NCI-H524 (cell line): ENCODE measurements at places on chromosomes 11 and 22.

GRCh38 chr11:97856666-97857065, 1164.1 kb upstream of the CNTN5 start:
- DNase-seq = no peak

DNA sequence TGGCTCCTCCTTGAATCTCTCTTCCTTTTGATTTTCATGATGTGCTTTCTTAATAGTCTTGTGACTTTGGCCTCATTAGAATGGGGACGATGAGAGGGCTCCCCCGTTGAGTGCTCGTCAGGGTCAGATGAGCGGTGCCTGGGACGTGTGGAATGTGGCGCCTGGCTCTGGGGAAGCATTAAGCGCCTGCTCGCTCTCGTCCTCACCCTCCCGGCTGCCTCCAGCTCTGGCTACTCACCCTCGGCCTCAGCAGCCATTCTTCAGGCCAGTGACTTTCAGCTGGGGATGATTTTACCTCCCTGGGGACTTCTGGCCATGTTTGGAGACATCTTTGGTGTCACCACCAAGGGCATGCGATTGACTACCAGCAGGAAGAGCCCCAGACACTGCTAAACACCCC, 69.7 kb downstream of the RPS6KA4 start:
- DNase-seq = no peak

- no peak for DNase-seq
Measured at GRCh38 chr22:27164781-27165503, 507.6 kb downstream of the MIAT start.

GRCh38 chr11:131154351-131154750, 216.1 kb upstream of the NTM start:
- DNase-seq = no peak

- no peak for DNase-seq
Measured at GRCh38 chr11:121802542-121802941, 313.5 kb downstream of the BLID start.

DNA sequence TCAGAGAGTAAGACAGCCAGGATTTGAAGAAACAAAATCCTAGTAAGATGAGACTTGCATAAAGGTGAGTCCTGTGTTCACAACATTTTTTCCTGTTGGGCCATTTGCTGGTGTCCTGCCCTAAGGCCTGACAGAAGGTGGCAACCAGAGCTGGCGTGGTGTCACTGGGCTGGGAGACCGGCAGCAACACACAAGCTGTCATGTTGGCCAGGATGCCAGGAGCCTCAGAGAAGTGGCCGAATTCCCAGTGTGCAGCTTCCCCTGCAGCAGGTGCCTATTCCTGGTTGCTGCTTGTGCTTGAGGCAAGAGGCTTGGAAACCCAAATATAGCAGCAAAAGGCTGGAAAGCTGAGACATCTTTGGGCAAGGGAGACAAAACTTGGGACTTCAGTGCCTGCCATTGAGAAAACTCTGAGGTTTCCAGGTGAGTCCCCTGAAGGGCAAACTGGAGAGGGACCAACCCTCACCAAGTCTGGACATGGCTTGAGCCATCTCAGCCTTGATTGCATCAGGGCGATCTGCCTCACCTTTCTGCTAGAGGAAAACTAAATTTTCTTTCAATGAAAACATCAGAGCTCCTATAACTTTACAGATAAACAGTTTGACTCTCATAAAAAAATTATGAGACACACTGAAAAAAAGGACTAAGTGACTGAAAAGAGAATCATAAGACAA, 25.9 kb downstream of the ALG12 start:
- DNase-seq = no peak

DNA sequence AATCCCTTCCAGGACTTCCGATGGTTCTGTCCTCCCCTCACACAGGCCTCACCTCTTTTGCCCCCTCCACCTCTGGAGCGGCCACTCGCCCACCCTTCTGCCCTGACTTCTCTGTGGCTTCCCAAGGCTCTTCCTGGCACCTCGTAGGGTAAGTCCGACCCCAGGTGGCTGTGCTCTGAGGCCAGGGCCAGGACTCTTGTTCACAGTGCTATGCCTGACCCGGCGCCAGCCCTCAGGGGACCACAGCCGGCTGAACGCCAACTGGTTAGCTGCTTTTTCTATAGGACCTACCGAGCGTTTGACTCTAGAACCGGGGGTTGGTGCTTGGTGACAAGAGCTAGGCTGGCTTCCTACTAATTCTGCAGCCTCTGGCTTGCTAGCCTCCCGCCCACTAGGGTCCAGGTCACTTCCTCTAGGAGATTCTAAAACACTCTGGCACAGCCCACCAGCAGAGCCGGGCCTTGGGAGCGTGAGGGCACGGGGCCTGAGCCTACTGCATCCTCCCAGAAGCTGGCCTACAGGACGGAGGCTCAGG, 28.4 kb upstream of the KCNQ1OT1 start:
- DNase-seq = no peak

DNA sequence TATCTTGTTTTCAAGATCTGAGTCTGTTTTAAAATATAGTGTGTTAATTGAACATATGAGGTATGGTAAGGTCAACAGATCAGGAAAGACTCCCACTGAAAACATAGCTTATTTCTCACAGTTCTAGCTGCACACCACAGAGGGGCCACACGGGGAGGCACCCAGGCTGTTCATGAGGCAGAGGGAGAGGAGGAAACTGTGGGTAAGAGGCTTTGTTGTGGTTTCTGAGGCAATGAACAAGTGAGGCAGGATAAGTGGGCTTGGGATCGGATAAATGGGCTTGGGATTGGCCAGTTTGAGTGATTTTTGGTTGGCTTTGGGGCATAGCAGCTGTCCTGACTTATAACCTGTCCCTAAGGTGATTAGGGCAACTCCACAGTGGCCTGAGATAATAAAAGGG, 242.1 kb downstream of the LUZP2 start:
- DNase-seq = no peak

GRCh38 chr11:75346912-75347647, 4.4 kb downstream of the ARRB1 start:
- DNase-seq = peak; percentile 73

- DNase-seq = peak; percentile 70
Measured at GRCh38 chr11:115324581-115325432, 179.4 kb downstream of the CADM1 start.

DNA sequence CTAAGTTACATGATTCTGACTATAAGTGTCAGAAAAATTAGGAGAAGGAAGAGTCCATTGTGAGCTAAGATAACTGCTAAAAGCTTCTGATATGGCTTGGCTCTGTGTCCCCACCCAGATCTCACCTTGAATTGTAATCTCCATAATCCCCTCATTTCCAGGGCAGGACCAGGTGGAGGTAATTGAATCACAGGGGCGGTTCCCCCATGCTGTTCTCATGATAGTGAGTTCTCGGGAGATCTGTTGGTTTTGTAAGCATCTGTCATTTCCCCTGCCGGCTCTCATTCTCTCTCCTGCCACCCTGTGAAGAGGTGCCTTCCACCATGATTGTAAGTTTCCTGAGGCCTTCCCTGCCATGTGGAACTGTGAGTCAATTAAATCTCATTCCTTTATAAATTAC, 230.2 kb downstream of the OPCML start:
- no peak for DNase-seq

DNA sequence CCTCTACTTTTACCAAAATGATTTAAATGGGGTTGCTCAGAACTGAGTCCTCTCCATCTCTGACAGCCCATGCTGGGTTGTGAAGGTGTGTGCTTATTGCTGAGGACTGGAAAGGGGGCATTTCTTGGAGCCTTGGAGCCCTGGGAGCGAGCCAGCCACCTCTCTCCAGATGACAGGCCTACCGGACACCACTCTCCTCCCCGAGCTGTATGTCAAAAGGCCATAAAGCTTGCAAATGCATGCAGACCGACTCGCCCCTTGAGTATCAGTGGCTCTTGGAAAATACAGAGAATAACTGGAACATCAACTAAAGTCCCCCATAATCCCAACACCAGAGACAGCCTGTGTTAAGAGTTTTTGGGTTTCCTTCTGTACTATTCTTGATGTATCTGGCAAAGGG, 67.9 kb upstream of the PITPNB start:
- no peak for DNase-seq

- no peak for DNase-seq
Measured at GRCh38 chr11:65165410-65166317, 4.4 kb upstream of the SPDYC start.

DNA sequence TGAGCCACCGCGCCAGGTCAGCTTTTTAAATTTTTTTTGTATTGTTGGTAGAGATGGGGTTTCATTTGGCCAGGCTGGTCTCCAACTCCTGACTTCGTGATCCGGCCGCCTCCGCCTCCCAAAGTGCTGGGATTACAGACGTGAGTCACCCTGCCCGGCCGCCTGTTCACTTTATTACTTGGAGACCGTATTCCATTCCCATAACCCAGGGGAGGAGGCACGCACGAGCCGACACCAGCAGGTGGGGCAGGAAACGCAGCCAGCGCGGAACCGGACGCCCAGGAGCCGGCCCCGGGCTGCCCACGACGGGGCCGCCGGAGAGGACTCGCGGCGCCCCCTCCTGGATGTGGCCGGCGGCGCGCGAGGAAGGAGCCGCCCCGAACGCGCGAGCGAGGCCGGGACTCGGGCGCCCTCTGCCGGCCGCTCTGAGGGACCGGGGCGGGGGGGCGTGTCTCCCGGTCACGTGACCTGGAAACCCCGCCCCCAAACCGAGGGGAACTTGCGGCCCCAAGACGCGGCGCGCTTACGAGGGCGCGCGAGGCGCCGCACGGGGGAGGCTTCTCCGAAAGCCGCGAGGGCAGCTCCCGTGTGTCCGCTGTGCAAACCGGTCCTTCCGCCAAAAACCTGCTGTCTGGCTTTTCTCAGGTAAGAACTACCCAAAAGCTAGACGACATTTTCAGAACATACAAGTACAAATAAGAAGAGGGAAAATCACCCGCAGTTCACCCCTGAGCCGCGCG, 11.6 kb upstream of the RNH1 start:
- peak; percentile 80 for DNase-seq

- DNase-seq = no peak
Measured at GRCh38 chr22:33537059-33537458, 383.2 kb downstream of the LARGE1 start.

GRCh38 chr11:17494019-17494418, 17.4 kb upstream of the ABCC8 start:
- DNase-seq = no peak

GRCh38 chr11:92886243-92886905, 83.1 kb upstream of the MTNR1B start:
- DNase-seq = peak; percentile 35

DNA sequence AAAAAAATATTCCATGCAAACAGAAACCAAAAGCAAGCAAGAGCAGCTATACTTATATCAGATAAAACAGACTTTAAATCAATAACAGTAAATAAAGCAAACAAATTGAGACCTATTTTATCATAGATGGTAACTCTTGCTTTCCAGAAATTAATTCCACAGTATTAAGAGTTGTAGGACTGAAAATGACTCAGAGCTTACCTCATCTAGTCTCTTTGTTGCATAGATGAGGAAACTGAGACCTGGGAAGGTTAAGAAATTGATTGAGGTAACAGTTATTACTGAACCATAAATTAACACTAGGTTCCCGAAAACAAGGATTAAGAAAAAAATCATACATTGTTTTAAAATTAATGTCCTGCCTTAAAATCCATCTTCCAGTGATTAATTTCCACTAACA, 123.8 kb downstream of the PLEKHA7 start:
- DNase-seq = no peak

- DNase-seq = peak; percentile 37
Measured at GRCh38 chr22:39940757-39941305, 19.4 kb upstream of the TMA7B start.

DNA sequence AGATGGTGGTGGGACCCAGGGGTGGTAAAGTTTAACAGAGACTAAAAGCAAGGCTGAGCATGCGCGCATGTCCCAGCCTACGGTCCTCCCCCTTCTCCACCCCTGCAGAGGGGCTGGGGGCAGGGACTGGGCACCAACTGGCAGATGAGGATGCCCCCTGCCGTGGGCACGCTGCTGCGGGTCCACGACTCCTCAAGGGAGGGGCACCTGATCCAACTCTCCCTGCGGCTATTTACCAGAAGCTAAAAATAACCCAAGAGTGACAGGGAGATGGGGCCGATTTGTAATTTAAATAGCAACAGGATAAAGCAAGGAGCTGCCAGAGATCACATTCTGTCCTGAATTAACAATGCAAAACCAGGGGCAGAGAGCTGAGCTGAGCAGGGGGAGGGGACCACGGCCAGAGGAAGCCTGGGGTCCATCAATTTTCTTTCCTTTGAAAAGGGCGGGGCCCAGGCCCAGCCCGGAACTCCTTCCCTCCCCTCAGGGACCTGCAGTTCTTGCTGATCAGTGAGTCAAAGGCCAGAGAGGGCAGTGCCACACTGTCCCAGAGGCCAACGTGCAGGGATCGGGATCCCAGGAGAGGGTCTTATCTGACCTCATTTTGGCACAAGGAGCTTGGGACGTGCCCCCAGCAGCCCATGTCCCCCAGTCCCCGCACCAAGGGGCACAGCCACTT, 8.1 kb upstream of the DGKZ start:
- DNase-seq = peak; percentile 55

DNA sequence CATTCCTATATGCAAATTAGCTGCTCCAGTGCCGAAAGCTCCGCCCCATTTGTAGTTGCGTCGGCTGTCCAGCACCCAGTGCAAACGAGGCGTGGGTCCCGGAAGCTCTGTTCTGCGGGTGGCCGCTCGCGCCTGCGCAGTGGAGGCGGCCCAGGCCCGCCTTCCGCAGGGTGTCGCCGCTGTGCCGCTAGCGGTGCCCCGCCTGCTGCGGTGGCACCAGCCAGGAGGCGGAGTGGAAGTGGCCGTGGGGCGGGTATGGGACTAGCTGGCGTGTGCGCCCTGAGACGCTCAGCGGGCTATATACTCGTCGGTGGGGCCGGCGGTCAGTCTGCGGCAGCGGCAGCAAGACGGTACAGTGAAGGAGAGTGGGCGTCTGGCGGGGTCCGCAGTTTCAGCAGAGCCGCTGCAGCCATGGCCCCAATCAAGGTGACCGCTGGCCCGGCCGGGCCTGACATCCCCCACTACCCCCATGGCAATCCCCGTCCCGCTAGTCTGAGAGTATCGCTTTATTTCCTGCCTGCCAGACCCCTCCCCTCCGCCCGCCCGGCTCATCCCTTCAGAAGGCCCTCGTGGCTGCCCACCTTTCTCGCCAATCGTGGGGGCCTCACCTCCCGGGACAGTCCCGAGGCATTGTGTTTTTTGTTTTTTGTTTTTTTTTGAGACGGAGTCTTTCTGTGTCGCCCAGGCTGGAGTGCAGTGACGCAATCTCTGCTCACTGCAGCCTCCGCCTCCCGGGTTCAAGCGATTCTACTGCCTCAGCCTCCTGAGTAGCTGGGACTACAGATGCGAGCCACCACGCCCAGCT, at the start of gene PRDX5:
Gene PRDX5, plus strand, starts transcription at position 161 of the 805 bp plus-strand sequence. Its CDS starts 95 bp downstream, at position 256.
- peak; percentile 92 for DNase-seq

GRCh38 chr11:34250211-34250610, 107.6 kb downstream of the ABTB2 start:
- no peak for DNase-seq

- DNase-seq = peak; percentile 68
Measured at GRCh38 chr22:20154602-20155187, 3.8 kb upstream of the CCDC188 start.

GRCh38 chr11:61054513-61054912, 47.8 kb upstream of the CD5 start:
- no peak for DNase-seq
